GM12892 (cell line): ENCODE measurements at places on chromosomes 5 and 9.

DNA sequence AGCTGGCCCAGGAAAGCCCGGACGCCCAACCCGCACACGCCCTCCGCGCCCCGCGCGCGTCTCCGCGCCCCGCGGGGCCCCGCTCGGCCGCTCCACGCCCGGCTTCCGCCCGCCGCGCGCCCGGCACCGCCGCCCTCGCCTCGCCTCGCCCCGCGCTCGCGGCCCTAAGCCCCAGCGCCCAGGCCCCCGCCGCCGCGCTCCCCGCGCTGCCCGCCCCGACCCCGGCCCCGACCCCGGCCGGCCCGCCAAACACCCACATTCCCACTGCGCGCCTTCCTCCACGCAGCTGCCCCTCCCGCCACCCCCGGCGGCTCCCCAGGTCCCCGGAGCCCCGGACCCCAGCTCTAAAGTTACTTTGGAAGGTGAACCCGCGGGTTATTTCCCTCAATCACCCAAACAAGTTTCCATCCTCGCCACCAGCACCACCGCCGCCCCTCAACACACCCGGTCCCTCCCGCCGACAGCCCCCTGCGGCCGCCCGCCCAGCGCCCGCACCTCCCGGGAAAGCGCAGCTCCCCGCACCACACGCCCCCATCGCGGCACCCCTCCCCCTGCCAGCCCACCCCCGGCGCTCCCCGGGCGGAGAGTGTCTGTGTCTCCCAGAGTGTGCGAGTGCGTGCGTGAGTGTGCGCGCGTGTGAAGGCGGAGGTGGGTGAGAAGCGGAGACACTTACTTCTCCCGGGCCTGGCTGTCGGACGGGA is 439 bp downstream of the SSBP2 start:
- DNase-seq = peak; percentile 17

DNA sequence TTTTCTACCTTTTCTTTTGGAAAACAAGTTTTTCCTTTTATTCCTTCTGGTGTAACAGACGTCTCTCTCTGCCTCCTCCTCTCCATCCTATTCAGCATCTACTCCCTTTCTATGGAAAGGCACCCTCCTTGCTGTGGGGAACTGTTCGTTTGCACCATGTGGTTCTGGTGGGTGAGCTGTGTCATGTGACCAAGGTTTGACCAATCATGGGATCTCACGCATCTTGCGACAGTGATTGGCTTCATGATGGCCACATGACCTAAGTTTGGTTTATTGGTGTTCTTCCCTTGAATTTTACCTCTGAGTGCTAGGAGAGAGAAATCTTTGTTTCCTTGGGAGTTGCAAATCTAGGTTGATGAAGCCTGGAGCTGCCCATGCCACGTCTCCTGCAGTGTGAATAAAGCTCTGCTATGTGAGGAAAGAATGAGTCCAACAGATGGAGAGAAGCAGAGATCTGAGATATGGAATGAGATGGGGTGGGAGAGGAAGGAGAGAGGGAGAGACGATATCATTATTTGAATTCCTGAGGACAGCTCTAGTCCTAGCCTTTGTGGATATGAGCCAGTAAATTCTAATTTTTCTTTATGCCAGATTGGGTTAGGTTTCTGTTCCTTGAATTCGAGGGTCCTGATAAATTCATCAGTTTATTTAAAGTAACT is 178.8 kb upstream of the IL12B start:
- no peak for DNase-seq

DNA sequence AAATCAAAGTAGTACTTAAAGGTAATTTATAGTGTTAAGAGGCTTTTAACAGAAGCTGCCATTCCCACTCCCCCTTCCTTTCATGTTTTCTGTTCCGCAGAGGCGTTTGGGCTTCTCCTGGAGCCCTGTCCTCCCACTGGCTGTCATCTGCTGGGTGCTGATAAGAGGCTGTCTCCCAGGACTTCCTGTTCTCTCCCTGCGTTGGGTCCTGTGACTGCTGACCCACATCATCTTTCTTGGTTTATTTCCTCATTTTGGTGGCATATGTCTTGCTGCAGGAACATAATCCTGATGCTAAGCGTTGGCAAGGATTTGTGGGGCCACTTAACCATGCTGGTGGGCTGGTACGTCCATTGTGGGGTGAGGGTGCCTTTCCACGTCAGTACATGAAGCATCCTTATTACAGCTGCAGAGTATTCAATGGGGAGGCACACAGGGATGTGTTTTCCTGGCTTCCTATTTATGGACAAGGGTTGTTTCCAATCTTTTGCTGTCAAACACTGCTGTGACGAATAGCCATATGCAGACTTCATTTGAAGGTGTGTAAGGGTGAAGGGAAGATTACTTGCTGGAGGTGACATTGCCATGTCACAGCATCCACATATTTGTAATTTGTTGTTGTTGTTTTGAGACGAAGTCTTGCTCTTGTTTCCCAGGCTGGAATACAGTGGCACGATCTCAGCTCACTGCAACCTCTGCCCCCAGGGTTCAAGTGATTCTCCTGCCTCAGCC is 22.3 kb upstream of the RNF130 start:
- DNase-seq = no peak

DNA sequence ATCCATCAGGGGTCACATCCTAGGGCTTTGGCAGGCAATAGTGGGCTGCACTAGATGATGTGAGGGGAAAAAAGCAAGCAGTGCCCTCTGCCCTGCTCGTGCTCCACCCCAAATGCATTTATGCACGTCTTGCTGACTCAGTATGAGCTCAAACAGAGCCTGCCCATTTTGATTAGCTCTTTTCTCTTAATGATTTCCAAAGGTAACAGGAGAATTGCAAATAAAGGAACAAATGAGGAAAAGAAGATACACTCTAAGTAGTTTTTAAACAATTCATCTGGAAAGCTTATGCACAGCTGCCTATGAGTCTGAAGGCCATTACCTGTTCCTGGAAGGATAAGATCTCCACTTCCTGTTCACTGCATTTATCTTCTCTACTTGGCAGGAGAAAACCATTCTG is 364.2 kb downstream of the TMEM232 start:
- DNase-seq = no peak

GRCh38 chr9:96425500-96426169 is 7.5 kb upstream of the ZNF367 start:
- no peak for DNase-seq
